ENCODE measurements at places on chromosomes 7 and 10. TPM values are rescaled to one million over a fixed set of nuclear protein-coding genes. Genes with fewer than 3 reads are reported as not detected.

TAC1 gene
- total RNA-seq = not detected

EMX2 gene
- total RNA-seq = not detected

AVPI1 gene
- 1.5 TPM for total RNA-seq

CAMK2B gene
- 0.30 TPM for total RNA-seq

UNC5B gene
- 0.05 TPM for total RNA-seq

PTPN20 gene
- total RNA-seq = 0.88 TPM

EPDR1 gene
- total RNA-seq = 1.3 TPM

DNA sequence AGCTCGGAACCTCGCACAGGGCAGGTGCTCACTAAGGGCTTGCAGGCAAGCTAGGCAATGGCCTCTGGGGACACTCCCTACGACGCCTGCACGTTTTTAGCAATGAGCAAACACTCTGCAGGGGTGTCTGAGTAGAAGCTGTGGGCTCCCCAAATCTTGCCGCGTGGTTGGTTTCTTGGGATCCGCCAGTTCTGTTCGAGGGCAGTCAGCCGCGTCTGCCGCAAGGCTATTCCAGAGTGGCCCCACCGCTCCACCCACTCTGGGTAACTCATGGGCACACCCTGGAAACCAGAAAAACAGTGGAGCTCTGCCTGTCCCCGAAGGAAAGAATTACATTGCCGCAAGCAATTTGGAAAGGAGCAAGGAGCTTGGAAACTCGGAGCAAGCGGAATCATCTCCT, 189.3 kb upstream of the LYZL2 start:
- no peak for DNase-seq
- no peaks in the 10 kb centered on the region for H3K36me3 ChIP-seq
- peaks cover 9% of the 10 kb centered on the region for H3K4me1 ChIP-seq
- H3K27me3 ChIP-seq = no peaks in the 10 kb centered on the region

DNA sequence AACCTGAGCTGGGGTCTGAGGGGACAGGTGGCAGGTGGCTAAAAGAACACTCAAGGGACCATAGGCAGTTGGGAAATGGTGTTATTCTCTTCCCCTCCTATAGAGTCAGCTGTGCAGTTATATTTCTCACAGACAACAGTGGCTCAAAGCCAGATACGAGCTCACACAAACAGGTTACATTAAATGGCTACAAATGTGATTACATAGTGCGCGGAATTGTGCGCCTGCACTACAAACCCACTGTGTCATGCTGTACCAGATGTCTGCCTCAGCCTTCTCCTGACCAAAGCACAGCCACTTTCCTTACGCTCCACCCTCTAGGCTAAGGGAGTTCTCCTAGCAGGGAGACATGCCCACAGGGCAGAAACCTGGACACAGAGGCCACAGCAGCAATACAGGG, 387.2 kb downstream of the CNTNAP2 start:
- no peak overlapping the region for H3K4me3 ChIP-seq
- H3K36me3 ChIP-seq = no peaks in the 10 kb centered on the region
- H3K27me3 ChIP-seq = no peaks in the 10 kb centered on the region

- H3K27ac ChIP-seq = no peak overlapping the region
- no peaks in the 10 kb centered on the region for H3K27me3 ChIP-seq
- no peak for DNase-seq
- H3K4me1 ChIP-seq = no peaks in the 10 kb centered on the region
These were observed 1174.6 kb upstream of the LRRTM3 start for GRCh38 chr10:65751218-65751617.

DNA sequence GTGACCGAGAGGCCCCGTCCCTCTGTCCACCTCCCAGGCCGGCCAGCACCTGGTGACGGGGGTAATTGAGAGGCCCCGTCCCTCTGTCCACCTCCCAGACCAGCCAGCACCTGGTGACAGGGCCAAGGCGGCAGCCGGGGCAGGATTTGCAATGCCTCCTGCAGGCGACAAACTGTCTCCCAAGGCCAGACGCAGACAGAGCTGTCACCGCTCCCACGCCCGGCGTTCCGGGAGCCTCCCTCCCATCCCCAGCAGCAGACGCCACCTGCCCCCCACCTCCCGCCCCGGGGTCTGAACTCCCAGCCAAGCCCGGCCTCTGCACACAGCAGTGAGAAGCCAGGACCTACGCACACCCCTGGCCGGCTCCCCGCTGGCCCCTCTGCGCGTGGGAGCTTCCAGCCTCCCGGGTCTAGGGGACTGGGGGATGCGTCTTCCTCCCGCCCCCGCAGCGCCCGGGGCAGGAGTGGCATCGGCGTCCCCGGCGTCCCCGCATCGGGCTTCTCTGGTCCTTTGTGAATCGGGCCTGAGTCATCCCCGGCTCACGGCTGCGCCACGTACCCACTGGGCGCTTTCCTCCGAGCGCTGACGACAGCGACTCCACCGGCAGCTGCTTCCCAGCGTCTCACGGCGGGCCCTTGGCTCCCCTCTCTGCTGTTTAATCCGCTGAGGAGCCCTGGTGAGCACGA, 95.1 kb upstream of the DIP2C start:
- peak; percentile 79 for DNase-seq
- no peaks in the 10 kb centered on the region for H3K36me3 ChIP-seq
- peaks cover 2% of the 10 kb centered on the region for H3K4me1 ChIP-seq
- H3K27ac ChIP-seq = no peak overlapping the region
- H3K4me3 ChIP-seq = no peak overlapping the region
- peaks cover 5% of the 10 kb centered on the region for H3K27me3 ChIP-seq

- DNase-seq = no peak
- H3K27ac ChIP-seq = no peak overlapping the region
- no peaks in the 10 kb centered on the region for H3K27me3 ChIP-seq
- no peaks in the 10 kb centered on the region for H3K4me1 ChIP-seq
- no peak overlapping the region for H3K4me3 ChIP-seq
These were observed 9.3 kb downstream of the TFEC start for GRCh38 chr7:116021237-116021636.

- H3K4me1 ChIP-seq = peaks cover 56% of the 10 kb centered on the region
- H3K36me3 ChIP-seq = no peaks in the 10 kb centered on the region
- no peaks in the 10 kb centered on the region for H3K27me3 ChIP-seq
- DNase-seq = no peak
- H3K4me3 ChIP-seq = no peak overlapping the region
These were observed 63.0 kb downstream of the CDHR3 start for GRCh38 chr7:106026101-106026500.

DNA sequence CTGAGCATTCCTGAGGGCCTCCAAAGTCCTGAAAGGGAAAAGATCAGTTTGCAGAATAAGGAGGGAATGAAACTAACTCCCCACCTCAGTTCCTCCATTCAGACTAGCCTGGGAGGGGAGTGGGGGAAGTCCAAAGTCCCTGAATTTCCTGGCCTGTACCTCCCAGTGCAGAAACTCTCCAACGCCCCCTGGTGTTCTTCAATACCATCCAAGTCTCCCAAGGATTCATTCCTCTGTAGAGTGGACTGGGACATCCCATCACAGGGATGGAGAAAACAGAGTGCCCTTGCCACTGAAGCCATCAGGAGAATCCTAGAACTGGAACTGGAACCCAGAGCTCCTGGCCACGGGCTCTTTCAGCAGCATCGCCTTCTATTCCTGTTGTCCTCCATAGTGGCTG, 1.6 kb upstream of the COL13A1 start:
- no peaks in the 10 kb centered on the region for H3K36me3 ChIP-seq
- H3K4me3 ChIP-seq = no peak overlapping the region
- H3K27ac ChIP-seq = no peak overlapping the region
- H3K27me3 ChIP-seq = peaks cover 41% of the 10 kb centered on the region
- DNase-seq = peak; percentile 37

- peaks cover 6% of the 10 kb centered on the region for H3K27me3 ChIP-seq
- no peak for DNase-seq
- no peak overlapping the region for H3K4me3 ChIP-seq
- H3K4me1 ChIP-seq = peaks cover 3% of the 10 kb centered on the region
- no peaks in the 10 kb centered on the region for H3K36me3 ChIP-seq
These were observed 121.7 kb downstream of the DOCK4 start for GRCh38 chr7:112084520-112084971.

Data from activated naive CD4-positive, alpha-beta T cell treated with anti-CD3 and anti-CD28 coated beads for 36 hours (primary cell).